Adrenal gland (tissue), 19 donors: ENCODE measurements at places on chromosomes 2 and 18. TPM values are rescaled to one million over a fixed set of nuclear protein-coding genes. Genes with fewer than 3 reads are reported as not detected.
A peak's percentile ranks its signal among the peaks of the same experiment; 100 is the strongest.

DNA sequence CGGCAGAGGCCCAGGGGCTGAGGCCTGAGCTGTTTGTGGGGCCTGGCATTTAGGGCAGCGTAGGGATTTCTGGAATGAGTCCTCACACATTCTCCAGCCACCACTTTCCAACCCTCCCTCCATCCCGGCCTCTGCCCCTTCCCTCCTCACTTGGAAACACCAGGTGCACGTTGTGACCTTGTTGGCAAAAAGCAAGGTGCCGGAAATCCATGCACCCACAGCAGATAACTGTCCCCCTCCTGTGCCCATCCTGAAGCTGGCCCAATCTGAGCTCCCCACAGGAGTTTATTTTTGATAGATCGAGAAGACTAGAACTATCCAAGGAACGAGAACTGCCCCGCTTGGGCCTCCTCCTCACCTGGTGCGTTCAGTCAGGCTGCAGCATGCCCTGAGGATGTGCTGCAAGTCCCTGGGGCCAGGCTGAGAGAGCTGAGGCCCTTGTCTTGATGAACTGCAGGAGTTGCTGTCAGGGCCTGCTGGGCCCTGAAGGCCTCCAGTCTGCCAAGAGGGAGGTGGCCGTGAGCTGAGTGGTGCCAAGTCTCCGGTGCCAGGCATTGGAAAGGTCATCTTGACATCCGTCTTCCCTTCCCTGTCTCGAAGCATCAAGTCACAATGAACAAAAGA is 55.8 kb downstream of the CTIF start:
- peak; percentile 61 for DNase-seq

DNA sequence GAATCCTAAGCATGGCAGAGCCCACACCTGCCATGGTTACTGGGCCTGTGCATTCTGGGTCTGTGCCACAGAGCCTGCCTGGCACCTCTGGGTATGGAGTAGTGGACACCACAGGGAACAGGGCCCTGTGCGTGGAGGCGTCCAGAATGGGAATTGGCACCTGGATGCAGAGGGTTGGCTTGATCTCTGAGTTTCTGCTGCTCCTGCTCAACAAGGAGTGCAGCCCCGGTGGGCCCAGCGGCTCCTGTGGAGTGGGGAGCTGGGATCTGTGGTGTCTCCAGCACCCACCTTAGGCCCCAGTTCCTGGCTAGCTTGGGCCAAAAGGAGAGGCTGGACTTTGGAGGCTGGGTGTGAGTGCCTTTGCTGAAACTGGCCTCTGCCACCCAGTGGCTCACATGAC is 7.9 kb upstream of the ANKRD62 start:
- DNase-seq, result no peak

- DNase-seq, result no peak
These were observed 23.0 kb upstream of the MSGN1 start for GRCh38 chr2:17793296-17793695.

DNA sequence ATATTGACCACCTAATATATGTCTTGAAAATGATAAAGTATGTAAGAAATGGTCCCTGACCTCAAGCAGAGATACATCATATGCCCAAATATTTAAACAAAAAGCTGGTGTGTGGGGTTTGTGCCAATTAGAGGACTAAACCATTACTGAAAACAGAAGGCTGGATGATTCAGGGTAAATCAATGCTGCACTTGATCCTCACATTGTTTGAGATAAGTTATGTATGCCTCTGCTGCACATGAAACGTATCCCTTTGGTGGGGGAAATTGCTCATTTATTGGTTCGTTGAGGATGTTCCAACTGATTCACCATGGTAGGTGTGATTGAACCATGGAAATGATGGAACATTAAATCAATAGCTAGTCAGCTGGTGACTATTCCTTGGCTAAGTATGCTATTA is 24.7 kb upstream of the DARS1 start:
- DNase-seq, result no peak

Gene NGEF
- 51.9 TPM for total RNA-seq

DNA sequence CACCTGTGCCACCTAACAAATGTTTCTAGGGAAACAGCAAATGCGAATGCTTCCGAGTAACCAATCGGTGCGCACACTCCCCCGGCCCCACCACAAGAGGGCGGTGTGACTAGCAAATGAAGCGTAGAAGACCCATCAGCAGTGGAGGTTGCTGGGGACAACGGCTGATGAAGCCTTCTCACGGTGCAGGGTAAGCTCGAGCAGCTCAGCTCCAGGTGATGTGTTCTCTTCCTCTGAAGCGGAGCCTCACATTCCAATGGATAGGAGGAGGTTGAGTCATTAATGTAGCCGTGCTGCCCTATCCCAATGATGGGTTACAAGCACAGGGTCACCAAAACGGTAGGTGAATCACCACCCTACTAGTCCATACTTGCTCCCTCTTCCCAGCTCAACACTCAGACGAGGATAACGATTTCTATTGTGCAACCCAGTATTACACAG is 127.6 kb upstream of the TWIST2 start:
- peak; percentile 65 for DNase-seq

DNA sequence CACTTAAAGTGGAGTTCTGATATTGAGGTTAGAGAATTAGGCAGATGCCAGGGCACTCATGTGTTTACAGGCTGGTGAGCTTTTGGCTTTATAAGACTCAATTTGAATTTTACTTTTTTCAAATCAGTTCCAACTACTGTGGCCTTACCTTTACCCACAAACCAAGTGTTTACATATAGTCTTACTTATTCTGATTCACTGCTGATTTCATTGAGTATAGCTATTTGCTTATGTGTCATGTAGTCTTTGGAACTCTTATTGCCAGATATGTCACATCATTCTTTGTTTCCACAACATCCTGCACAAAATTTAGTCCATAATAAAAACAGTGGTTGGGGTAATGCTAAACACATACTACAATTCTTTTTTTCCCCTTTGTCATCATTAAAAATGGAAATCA is 96.5 kb downstream of the XIRP2 start:
- DNase-seq, result no peak

Gene LIMS2
- total RNA-seq, result 18.7 TPM

GRCh38 chr2:110853516-110853915 is 121.1 kb downstream of the ACOXL start:
- DNase-seq, result peak; percentile 26

- peak; percentile 71 for DNase-seq
These were observed 44.8 kb downstream of the PAX8 start for GRCh38 chr2:113233593-113234550.

Gene CD207
- not detected for total RNA-seq

Gene SLC5A7
- 0.90 TPM for total RNA-seq

GRCh38 chr2:219142329-219142728 is 18.3 kb downstream of the NHEJ1 start:
- peak; percentile 95 for DNase-seq

Gene NEU2
- total RNA-seq, result not detected

- DNase-seq, result no peak
These were observed 32.0 kb downstream of the NEDD4L start for GRCh38 chr18:58076052-58076451.

- no peak for DNase-seq
These were observed 101.9 kb downstream of the CDH20 start for GRCh38 chr18:61435064-61435652.

DNA sequence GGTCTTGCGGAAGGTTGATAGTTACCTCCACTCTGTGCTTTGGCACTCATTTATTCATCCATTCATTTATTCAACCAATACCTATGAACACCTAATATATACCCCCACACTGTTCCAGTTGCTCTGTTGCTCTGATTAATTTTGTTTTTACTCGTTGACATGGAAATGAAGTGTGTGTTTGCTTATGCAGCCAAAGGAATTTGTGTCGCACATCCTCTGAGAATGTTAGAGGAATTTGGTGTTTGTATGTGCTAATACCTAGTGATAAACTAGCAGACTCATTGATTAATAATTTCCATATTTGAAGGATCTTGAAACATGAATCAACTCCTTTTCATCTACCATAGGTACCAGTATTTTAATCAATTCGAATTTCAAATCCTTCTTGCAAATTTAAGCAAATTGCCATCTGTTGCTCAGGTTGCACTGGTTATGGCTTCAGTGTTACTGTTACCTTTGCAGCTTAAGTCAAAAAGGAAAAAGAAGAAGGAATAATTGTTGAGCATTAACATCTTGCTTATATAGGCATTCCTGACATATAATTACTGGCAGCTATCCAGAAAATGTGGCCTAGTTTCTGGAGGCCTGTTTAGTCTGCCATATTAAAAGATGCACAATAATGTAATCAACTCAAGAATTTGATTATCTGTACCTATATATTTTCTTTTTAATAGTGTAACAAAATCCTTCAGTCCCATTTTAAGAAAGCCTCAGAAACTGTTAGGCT is 25.7 kb upstream of the CRIM1 start:
- DNase-seq, result no peak

GRCh38 chr2:15182275-15182674 is 378.9 kb downstream of the NBAS start:
- no peak for DNase-seq

GRCh38 chr2:201264472-201265173 is 4.3 kb downstream of the CASP8 start:
- no peak for DNase-seq

DNA sequence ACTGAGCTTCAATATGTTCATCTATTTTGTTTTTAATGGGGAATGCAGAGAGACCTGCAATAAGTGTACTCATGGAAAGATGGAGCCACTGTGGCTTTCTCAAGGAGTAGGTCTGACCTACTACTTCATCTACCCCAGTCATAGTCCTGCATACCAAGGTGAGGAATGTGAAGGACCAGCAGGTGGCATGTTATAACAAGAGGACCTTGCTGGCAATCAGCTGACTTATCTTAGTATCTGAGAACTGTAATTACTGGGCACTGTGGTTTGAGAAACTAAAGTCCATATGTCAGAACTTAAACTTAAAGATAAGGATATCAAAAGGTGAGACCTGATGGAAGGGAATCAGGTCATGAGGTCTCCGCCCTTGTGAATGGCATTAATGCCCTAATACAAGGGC is 1104.2 kb downstream of the BCL11A start:
- DNase-seq, result no peak

Gene NIF3L1
- total RNA-seq, result 35.5 TPM

DNA sequence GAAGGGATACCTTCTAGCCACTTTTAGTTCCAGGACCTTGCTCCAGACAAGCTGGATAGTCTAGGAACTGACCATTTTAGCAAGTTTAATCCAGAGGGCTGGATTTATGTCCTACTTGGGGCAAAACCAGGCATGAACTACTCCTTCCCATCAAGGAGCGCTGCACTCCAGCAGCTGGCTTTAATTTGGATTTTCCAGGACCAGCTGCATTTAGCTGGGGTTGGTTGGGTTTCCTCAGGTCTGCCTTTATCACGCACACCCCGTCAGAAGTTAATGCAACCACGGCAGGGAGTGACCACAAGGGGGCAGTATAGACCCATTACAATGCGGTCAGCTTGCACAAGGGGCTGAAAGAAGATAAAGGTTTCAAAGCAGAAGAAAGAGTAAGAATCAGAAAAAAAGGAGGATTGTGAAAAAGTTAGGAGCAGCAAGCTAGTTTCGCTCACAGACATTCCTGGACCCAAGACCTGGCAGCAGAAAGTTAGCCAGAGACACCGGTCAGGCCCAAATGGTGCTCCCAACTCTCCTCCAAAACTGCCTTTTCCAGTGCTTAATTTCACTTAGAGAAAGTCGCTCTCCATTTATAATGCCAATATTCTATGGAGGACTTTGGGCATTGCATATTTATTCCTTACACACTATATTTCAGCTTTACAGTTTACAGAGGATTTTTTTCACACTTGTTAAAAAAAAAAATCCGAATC is 40.1 kb downstream of the SLC4A1AP start:
- peak; percentile 94 for DNase-seq

GRCh38 chr2:26314243-26314642 is 31.7 kb upstream of the SELENOI start:
- no peak for DNase-seq

- no peak for DNase-seq
These were observed 1.9 kb downstream of the STK17B start for GRCh38 chr2:196169516-196169915.
